Activated T-cell treated with anti-CD3 and anti-CD28 coated beads, Interleukin-2, amount 50 U/mL, for 72 hours (primary cell): ENCODE measurements at places on chromosomes 11 and 22. TPM values are rescaled to one million over a fixed set of nuclear protein-coding genes. Genes with fewer than 3 reads are reported as not detected.

Gene CD248
- 3.9 TPM for total RNA-seq

Gene RFPL1
- not detected for total RNA-seq

GRCh38 chr22:30780026-30780425, 85.4 kb downstream of the OSBP2 start:
- no peak for DNase-seq

DNA sequence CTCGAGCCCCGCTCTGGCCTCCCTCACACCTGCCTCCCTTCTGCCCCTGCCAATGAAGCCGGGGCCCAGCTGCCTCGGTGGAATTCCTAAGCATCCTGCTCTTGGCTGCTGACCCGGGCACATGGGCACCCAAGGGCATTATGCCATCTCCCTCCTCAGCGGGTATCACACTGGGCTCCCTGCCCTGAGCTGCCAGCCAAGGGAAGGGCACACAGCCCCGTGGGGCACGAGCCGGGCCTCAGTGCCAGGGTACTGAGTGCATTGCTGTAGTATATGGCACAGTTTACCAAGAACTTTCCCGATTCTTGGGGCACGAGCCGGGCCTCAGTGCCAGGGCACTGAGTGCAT, 43.8 kb upstream of the JAM3 start:
- no peak for DNase-seq

DNA sequence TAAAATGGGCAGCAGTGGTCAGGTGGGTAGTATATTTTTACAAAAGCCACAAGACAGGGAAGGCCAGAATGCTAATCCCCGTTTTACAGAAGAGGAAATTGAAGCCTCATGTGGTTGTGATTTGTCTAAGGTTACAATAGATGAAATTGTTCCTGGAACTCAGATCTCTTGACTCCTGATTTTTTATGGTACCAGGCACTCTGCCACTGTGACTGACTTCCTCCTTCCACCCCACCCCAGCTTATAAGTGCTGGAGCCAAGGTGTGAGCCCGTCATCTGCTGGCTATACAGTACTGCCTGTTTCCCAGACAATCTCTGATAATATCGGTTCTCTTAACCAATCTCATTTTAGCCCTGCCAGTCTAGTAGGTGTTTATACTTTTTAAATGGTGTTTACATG, 1.9 kb downstream of the SLC5A1 start:
- no peak for DNase-seq

DNA sequence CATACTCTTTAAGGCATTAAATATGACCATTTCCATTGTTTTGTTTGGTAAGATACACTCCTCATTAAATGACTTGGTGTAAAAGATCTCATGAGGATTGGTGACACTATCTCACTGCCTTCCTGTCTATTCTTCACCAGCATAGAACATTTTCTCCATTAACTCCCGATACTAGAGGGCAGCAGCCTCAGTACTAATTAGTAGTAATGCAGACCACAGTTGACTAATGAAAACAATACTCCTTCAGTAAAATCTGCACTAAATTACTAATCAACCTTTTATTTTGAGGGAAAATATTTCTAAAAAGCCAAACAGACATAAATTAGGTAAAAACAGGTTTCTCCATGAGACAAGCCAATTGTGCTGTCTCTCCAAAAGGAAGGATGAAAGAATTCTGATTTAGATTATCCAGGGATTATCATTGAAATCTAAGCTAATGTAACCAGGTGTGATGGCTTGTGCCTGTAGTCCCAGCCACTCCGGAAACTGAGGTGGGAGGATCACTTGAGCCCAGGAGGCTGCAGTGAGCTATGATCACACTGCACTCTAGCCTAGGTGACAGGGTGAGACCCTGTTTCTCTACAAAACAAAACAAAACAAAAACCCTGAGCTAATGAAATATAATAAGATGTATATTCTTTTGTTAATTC, 9.4 kb downstream of the PGM2L1 start:
- peak; percentile 73 for DNase-seq

Gene OR52E8
- not detected for total RNA-seq
